Activated CD4-positive, alpha-beta T cell treated with anti-CD3 and anti-CD28 coated beads, Interleukin-2, amount 50 U/mL, for 48 hours (primary cell): ENCODE measurements at places on chromosomes 4 and X.

- no peak for DNase-seq
These were observed 151.9 kb upstream of the RPS6KA3 start for GRCh38 chrX:20418379-20419150.

- DNase-seq = no peak
These were observed 488.9 kb upstream of the FAT1 start for GRCh38 chr4:187212446-187213080.

- peak; percentile 1 for DNase-seq
These were observed at the start of gene TRO for GRCh38 chrX:54920610-54921426. Gene TRO, plus strand, starts transcription at chrX:54920824. Its CDS starts 1,423 bp downstream, at chrX:54922247.

DNA sequence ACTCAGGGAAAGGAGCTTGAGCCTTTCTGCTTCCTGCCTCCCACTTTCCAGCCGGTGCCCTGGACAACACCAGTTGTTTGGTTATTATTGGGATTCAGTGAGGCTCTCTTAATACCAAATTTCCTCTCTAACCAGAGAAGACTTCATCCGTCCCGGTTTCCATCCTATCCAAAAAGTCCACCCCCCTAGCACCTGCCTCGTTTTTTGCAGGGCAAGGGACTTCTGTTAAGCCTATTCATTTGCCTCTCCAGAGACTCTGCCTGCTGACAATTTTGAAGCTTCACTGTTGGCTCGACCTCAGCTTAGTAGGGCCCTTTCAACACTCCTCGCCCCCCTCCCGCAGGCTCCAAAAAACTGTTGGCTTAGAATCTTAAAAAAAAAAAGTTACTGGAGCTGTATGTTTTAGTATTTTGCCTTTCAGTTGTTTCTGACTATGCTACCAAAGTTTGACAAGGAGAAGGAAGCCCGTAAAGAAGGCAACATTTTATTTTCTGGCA lies 779 bp upstream of the PRSS12 start:
- DNase-seq = no peak

DNA sequence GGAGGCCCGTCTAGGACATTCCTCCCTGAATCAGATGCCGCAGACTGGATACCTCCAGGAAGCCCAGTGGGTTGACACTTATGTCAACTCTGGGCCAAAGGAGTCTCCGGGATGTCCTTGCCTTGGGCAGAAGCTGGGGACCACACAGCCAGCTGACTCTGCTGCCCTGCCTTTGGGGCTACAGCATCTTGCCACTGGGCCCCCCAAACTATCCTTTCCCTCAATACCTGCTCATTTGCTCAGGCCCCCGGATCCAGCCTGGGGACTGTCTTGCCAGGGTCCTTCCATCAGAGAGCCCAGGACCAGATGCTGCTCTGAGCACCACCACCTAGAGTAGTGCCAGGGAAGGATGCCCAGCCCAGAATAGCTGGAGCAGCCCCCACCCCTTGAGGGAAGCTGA lies 19.0 kb downstream of the RAB33A start:
- no peak for DNase-seq

GRCh38 chrX:137926090-137926489 lies 360.2 kb downstream of the ZIC3 start:
- no peak for DNase-seq

DNA sequence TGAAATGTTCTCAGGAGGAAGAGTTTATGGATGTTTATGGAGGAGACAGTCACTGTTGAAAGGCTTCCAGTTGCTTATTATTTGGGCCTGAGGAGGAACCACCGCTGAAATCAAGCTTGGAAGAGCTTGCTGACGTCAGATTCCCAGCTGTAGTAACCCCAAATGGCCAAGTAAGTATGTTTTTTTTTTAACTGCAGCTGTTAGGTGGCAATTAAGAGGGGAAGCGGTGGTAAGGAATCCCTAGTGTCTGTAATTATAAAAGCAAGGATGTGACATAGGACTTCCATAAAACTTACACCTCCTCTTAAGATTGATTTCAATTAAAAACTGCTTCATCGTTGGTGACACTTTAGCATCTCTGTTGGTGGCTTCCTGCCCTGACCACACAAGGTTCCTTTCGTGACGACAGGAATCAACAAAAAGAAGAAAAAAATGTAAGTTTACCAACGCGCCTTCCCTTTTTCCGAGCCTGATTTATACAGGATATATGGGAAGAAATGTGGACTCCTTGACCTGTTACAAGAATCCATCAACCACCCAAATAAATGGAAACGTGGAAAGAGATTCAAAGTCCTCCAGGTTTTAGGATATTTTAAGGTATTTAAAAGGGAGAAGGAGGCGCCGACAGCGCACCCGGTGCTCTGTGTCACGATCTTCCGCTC lies 884 bp downstream of the RELL1 start:
- DNase-seq = no peak

DNA sequence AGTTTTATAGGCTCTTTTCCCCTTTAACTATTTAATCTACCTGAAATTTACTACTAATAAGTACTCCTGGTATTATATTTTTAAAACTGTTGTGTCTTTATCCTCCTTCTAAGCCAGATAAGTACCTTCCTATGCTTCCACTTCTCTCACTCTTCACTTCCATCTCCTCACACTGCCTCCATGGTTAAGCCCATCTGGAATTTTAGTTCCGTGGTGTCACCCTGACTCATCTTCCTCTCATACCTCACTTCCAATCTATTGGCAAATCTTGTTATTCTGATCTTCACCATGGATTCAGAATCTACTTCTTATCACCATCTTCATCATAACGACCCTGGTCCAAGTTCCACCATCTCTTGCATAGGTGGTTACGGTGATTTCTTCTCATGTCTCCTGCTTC lies 32.7 kb upstream of the DAPP1 start:
- no peak for DNase-seq

GRCh38 chrX:124338733-124339514 lies 6.5 kb downstream of the TEX13D start:
- no peak for DNase-seq

- no peak for DNase-seq
These were observed 1269.5 kb downstream of the RAPGEF2 start for GRCh38 chr4:160372390-160372789.

- DNase-seq = no peak
These were observed 94.7 kb upstream of the NAP1L5 start for GRCh38 chr4:88792268-88792781.

DNA sequence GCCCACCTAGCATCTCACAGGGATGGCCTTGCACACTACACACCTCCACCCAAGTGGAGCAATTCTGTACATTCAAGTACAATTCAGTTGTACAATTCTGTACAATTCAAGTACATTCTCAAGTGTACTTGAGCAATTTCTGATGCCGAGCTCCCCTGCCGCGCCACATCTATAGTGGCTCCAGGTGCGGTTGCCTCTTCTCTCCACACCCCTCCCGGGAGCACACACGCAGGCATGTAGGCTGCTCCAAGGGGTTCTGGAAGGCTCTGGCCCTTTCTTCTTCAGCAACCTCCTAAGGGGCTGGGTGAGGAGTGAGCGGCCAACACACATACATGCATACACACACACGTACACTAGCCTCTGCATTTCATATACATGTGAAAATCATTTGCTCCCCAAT lies 18.9 kb upstream of the DUSP9 start:
- DNase-seq = no peak

DNA sequence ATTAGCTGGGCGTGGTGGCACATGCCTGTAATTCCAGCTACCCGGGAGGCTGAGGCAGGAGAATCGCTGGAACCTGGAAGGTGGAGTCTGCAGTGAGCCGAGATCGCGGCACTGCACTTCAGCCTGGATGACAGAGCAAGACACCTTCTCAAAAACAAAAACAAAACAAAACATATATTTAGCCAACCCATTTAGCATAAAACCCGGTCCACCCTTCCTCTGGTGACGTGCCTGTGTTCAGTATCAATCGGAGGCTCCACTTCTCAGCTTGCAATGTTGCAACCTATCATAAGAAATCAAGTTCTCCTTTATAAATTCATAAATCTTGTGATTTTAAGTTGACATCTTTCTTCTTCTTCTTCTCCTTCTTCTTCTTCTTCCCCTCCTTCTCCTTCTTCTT lies 73.9 kb downstream of the SLC34A2 start:
- DNase-seq = no peak

GRCh38 chr4:20251796-20252655 lies at the start of gene SLIT2:
Gene SLIT2, plus strand, starts transcription at chr4:20251905. Its CDS starts 1,911 bp downstream, at chr4:20253816.
- peak; percentile 34 for DNase-seq

GRCh38 chr4:57109847-57110639 lies at the start of gene IGFBP7:
Gene IGFBP7, minus strand, starts transcription at chr4:57110385. Its CDS starts 34 bp downstream, at chr4:57110351.
- no peak for DNase-seq

DNA sequence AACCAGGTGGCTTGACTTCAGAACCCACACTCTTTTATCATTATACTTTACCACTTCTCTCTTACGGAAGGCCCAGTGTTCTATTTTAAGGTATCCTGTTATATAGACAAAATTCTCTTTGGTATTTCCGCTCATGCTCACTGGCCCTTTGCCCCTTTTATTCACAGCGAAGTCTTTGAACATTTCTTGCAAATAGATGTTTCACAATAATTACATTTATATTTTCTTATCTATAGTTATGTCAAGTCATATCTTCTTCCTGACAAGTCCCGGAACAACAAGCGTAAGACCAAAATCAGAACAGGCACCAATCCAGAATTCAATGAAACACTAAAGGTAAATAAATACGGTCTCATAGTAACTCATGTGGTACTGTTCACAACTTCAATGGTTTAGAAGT lies 102.0 kb downstream of the SYTL5 start:
- no peak for DNase-seq

DNA sequence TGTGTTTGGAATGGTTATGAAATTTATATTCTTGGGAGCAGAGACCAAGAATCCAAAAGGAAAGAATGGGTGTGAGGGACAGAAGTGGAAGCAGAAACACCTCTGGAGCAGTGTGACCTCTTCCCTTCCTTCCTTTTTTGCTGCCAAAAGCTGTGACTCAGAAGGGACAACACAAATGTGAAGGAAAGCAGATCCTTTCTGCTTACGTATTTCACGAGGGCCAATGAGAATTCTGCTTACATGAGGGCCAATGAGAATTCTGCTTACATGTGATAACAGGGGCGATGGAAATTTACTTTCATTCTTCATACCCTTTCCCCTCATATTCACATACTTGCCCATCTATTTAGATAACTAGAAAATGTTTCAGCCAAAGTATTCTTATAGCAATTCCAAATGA lies 404.6 kb downstream of the PRDM5 start:
- DNase-seq = no peak

GRCh38 chrX:44742480-44743155 lies 101.2 kb upstream of the DUSP21 start:
- no peak for DNase-seq

GRCh38 chr4:150717952-150718351 lies 136.0 kb downstream of the MAB21L2 start:
- DNase-seq = no peak

DNA sequence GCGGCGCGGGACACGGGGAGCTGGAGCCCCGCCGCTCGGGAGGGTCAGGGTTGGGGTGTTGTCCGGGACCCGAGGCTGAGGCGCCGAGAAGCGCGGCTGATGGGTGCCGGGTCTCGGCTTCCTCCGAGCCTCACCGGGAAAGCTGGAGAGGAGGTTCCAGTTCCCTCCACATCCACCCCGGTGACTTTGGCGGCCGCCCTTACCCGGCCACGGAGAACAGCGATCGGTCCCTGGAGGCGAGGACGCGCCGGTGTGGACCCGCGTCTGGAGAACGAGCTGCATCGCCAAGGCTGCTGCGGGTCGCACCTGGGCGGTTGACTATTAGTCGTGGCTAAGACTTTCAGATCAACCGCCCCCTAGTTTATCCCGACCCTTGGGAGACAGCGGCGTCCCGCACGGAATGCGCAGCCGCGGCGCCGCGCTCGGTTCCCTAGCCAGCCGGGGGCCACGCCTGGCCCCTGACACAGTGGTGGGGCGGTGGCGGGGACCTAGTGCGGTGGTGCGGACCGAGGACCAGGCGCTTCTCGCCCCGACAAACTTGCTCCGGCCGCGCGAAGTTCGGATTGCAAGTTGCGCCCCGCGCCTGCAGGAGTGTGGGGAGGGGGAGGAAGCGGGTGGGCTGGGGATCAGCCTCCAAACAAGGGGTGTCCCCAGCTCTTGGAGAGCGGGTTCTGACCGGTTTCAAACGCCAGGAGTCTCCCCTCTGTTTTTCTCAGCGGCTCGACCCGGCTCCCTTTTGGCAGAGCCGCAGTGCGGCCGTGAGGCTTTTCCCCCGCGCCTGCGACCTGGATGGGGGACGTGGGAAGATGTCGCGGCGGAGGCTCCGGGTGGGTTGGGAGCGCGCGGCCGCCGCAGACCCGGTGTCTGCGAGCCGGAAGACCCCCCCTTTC lies 568 bp downstream of the FHDC1 start:
- peak; percentile 18 for DNase-seq

DNA sequence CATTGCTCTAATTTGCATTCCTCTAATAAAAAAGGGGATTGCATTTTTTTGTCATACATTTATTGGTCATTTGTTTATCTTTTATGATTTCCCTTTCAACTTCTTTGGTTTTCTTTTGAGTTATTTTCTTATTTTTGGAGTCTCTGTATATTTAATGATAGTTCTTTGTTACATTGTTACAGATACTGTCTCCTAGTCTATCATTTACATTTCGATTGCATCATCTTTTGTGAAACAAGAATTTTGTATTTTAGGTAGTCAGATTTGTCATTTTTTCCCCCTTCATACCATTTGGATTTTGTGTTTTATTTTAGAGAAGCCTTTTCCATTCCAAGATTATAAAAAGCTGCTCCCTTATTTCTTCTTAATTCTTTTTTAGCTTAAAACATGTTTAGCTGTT lies 37.1 kb downstream of the SNX25 start:
- DNase-seq = no peak

DNA sequence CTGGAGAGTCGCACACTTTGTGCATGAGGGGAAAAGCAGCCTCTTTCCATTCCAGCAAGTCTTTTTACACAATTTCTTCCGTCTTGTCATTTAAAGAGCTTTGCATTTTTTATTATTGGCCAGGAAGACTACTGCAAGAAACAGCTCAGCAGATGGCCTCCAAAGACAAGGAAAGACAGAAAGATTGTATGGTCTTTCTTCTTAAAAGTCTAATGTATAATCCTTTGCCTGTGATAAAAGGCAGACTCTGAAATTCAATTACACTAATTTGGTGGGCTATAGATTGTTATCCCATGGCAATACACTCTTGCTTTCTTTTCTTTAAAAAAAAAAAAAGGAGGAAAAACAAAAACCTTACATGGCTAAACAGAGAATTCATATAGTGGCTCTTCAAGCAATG lies 5.9 kb downstream of the CAPN6 start:
- DNase-seq = no peak

GRCh38 chrX:16702700-16703599 lies 9.5 kb downstream of the CTPS2 start:
- no peak for DNase-seq

- no peak for DNase-seq
These were observed 177.8 kb upstream of the ATP6AP2 start for GRCh38 chrX:40402831-40403533.

DNA sequence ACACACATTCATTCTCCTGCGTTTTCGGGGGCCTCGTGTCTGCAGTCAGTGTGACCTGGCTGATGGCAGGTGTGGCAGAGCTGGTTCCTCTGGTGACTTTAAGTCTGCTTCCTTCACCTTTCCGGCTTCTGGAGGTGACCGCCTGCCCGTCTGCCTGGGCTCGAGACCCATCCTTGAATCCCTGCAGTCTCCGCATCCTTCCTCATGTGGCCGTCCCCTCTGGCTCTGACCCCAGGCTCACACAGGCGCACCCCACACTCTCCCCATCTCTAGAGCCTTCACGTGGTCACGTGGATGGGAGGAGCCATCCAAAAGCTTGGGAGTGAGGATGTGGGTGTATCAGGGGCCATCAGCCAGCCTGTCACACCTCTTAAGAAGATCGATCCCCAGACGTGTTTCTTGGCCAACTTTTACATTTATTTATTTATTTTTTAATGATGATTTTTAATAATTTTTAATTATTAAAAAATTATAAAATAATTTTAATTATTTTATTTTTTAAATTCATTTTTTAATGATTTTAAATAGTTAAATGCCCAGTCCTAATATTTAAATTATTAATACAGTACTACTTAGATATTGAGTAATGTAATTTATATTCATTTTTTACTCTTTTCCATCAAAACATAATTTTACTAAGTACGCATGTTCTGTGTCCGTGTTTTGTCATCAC lies 20.9 kb downstream of the RGS12 start:
- DNase-seq = no peak
